ENCODE measurements at places on chromosomes 5 and 9.
A peak's percentile ranks its signal among the peaks of the same experiment; 100 is the strongest.

- DNase-seq: peak; percentile 20
Measured at GRCh38 chr5:74464512-74465209, 175.9 kb downstream of the ENC1 start.

GRCh38 chr5:97136475-97136874, 5.9 kb downstream of the LIX1 start:
- DNase-seq: no peak

DNA sequence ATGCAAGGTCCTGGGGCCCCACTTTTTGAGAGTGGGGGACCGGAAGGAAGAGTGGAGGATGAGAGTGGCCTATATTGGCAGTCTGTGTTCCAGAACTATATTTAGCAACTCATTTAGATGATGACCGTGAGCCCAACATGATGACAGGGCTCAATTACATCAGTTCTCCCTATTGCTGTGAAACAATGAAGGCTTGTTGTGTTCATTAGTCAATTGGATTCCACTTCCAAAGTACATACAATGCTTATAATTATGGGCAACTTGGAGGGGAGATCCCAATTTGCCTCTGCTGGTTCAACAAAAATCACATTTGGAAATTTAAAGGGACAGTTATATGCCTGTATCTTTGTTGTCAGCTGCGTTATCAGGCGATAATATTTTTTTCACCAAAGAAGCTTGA, 91.1 kb downstream of the TARS1 start:
- no peak for DNase-seq

GRCh38 chr5:111505096-111505495, 7.2 kb downstream of the STARD4 start:
- DNase-seq: no peak

- DNase-seq: no peak
Measured at GRCh38 chr9:121884057-121884541, 209.0 kb downstream of the TTLL11 start.

Measured in bronchial epithelial cell (primary cell).